Activated CD8-positive, alpha-beta T cell treated with anti-CD3 and anti-CD28 coated beads for 36 hours (primary cell): ENCODE measurements at places on chromosomes 5 and 9. TPM values are rescaled to one million over a fixed set of nuclear protein-coding genes. Genes with fewer than 3 reads are reported as not detected.

GRCh38 chr5:8196061-8196460 lies 327.1 kb downstream of the MTRR start:
- no peaks in the 10 kb centered on the region for H3K36me3 ChIP-seq
- no peaks in the 10 kb centered on the region for H3K27me3 ChIP-seq
- no peak overlapping the region for H3K27ac ChIP-seq

DNA sequence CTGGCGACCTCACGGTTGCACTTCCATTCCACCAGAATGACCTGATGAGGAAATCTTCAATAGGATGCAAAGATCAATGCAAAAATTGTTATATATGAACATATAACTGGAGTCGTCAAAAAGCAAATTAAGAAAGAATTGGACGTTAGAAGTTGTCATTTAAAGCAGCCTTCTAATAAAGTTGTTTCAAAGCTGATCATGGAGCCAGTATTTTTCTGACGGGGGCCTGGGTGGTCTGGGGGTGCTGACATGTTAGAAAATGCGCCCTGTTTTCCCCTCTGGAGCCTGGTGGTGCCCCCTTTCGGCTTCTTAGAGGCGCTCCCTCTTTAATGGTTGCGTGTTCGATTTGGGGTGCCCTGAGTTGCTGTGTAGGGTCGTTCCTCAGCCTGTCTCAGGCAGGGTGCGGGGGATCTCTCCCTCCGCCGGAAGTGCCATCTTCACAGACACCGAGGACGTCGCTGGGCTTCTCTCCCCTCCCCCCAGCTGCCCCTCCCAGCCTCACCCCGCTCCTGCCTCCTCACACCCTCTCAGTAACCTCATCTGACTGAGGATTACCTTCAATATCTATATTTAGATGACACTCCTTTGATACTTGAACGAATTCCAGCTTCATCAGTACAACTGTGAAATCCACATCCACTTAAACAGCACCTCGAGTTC lies 18.3 kb downstream of the PTGES2 start:
- DNase-seq: no peak
- H3K36me3 ChIP-seq: peaks cover 23% of the 10 kb centered on the region
- no peaks in the 10 kb centered on the region for H3K27me3 ChIP-seq
- H3K27ac ChIP-seq: no peak overlapping the region

DNA sequence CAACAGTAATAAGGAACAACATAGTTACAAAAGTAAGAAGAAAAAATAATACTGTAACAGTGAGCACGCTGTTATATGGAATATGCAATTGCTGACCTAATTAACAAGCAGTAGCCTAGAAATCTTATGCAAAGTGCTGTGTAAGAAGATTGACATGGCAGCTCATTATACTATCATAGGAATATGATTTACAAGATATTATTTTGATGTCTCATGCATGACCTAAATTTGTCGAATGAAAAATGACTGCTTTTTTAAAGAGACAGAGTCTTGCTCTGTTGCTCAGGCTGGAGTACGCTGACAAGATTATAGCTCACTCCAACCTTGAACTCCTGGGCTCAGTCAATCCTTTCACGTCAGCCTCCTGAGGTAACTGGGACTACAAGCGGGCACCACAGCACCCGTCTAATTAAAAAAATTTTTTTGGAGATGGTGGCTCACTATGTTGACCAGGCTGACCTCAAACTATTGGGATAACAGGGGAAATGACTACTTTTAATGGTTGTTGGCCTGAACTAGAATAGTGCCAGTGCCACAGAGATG lies 10.5 kb downstream of the RAD23B start:
- peaks cover 28% of the 10 kb centered on the region for H3K36me3 ChIP-seq
- no peak overlapping the region for H3K4me3 ChIP-seq
- peaks cover 71% of the 10 kb centered on the region for H3K4me1 ChIP-seq
- H3K27ac ChIP-seq: no peak overlapping the region
- H3K27me3 ChIP-seq: no peaks in the 10 kb centered on the region
- DNase-seq: no peak

DNA sequence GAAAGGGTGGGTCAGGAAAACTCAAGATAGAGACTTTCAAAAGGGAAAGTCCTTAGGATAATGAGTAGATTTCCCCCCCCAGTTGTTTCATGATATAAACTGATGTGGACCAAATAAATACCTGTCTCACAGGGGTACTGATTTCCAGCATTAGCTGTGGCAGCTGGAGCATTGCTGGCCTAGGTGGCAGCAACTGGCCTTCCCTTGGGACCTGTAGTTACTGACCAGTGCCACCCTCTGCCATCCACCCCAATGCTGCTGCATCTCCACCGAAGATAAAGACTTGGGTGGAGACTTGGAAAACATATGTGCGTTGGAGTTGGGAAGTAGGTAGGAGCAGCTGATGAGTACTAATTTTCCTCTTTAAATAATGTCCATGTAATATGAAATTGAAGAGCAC lies 71.8 kb downstream of the SYK start:
- H3K4me1 ChIP-seq: no peaks in the 10 kb centered on the region
- no peaks in the 10 kb centered on the region for H3K27me3 ChIP-seq
- no peak for DNase-seq
- no peak overlapping the region for H3K27ac ChIP-seq
- H3K4me3 ChIP-seq: no peak overlapping the region
- H3K36me3 ChIP-seq: no peaks in the 10 kb centered on the region

DNA sequence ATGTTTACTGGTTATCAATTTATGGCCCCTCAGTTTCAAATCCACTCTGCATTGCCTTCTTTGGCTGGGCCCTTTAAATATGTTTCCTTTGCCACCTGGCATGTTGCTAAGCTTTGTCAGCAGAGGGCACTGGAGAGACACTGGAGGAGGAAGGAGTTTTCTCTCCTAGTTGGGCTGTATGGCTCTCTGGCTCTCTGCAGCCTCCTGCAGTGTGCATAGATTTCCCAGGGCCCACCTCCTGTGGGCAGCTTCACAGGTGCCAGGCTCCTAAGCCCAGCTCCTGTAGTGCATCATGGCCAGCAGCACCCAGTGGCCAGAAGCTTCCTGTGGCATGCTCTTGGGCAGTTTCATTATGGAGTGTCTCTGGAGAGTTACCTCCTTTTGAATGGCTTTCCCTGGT lies 23.3 kb downstream of the CAVIN4 start:
- DNase-seq: peak; percentile 54
- peaks cover 14% of the 10 kb centered on the region for H3K4me1 ChIP-seq
- H3K4me3 ChIP-seq: no peak overlapping the region
- no peaks in the 10 kb centered on the region for H3K27me3 ChIP-seq
- no peaks in the 10 kb centered on the region for H3K36me3 ChIP-seq
- H3K27ac ChIP-seq: no peak overlapping the region

DNA sequence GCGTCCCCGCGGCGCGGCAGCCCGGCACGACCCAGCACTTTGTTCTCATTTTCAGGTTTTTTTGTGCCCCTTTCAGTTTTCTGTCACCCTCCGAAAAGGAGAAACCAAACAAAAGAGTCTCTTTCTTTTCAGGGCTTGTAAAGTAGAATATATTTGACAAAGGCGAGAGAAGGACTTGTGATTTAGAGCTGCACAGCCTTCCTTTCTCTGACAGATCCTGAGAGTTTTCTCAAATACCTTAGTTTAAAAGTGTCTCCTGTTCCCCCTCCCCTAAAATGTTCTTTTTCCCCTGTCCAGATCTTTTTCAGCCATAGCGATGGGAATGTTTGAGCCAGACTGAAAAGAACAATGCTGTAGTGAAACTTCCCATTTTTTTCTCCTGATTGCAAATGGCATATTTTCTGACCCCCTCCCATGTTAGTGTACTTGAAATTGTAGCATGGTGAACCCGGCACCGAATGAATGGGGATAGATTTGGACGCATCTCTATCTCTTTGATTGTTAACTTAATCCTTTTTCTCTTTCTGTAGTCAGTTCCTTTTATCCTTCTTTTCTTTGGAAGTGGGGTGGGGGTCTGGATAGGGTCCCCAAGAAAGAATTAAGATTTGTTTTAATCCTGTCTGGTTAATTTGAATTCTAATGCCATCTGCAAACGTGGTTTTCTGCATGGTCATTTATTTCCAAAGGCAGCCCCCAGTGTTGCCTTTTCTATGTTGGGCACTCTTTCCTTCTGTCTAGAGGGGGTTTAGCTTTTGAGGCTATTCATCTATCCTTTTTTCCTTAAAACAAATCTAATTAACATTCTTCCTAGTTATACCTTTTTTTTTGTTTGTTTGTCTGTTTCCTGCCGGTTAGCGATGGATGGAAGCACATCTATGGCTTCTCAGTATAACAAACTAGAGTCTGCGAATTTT lies 2.2 kb downstream of the ZSWIM6 start:
- peaks cover 33% of the 10 kb centered on the region for H3K4me1 ChIP-seq
- no peak for DNase-seq
- H3K27me3 ChIP-seq: peaks cover 7% of the 10 kb centered on the region

GRCh38 chr9:133782157-133783130 lies 44.3 kb upstream of the SARDH start:
- H3K36me3 ChIP-seq: no peaks in the 10 kb centered on the region
- H3K27ac ChIP-seq: no peak overlapping the region
- DNase-seq: peak; percentile 84
- no peaks in the 10 kb centered on the region for H3K27me3 ChIP-seq
- H3K4me1 ChIP-seq: no peaks in the 10 kb centered on the region

IGIP gene
- 1.5 TPM for total RNA-seq

PCDHGB2 gene
- 0.14 TPM for total RNA-seq

CMYA5 gene
- total RNA-seq: 0.13 TPM
